ENCODE measurements at places on chromosomes 6 and 20. TPM values are rescaled to one million over a fixed set of nuclear protein-coding genes. Genes with fewer than 3 reads are reported as not detected.

DNA sequence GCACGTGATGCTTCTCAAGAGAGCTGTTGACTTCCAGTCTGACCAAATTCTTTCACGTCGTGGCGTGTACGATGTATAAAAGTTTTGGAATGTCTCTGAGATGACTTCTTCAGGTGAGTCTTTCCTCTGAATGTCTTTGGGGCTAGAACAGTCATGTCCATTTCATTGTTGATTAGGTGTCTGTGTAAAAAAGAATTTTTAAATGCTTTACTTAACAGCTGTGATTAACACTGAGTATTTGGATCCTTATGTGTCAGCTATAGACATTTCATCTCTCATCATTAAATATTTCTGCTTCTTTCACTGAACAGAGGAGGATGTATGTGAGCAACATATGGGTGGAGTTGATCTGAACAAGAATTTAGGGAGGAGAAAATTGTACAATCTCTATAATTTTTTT, 29.3 kb upstream of the KIF13A start:
- H3K27ac ChIP-seq: no peak overlapping the region
- H3K36me3 ChIP-seq: no peaks in the 10 kb centered on the region
- H3K4me3 ChIP-seq: no peak overlapping the region

DNA sequence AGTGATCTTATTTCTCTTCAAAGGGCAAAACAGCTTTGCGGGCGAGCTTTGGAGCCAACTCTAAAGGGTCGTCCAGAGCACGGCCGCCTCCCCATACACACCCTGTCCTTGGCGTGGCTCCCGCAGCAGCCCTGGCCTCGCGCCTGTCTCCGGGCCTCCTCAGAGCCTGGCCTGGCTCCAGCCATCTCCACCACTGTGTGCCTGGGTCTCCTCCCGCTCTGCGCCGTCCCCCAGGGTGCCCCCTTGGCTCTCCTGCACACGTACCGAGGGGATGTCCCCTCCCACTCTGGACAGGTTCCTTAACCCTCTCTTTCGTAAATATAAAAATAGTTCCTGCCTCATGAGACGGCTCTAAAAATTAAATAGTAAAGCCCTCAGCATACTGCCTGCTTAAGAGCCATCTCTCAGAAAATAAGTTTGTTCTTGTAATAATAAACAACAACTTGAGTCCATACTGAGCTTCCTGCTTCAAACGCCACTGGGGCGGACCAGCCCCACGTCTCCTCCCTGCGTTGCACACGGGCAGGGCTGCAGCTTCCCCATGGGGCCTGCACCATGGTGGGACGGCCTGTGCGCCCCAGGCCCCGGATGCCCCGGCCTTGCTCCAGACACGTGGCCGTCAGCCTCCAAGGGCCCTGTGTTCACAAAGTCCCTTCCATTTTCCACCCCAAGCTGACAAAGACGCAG, 226.2 kb downstream of the TTLL2 start:
- H3K27ac ChIP-seq: no peak overlapping the region
- peaks cover 13% of the 10 kb centered on the region for H3K4me1 ChIP-seq
- peaks cover 73% of the 10 kb centered on the region for H3K27me3 ChIP-seq
- no peak overlapping the region for H3K4me3 ChIP-seq
- DNase-seq: no peak

DNA sequence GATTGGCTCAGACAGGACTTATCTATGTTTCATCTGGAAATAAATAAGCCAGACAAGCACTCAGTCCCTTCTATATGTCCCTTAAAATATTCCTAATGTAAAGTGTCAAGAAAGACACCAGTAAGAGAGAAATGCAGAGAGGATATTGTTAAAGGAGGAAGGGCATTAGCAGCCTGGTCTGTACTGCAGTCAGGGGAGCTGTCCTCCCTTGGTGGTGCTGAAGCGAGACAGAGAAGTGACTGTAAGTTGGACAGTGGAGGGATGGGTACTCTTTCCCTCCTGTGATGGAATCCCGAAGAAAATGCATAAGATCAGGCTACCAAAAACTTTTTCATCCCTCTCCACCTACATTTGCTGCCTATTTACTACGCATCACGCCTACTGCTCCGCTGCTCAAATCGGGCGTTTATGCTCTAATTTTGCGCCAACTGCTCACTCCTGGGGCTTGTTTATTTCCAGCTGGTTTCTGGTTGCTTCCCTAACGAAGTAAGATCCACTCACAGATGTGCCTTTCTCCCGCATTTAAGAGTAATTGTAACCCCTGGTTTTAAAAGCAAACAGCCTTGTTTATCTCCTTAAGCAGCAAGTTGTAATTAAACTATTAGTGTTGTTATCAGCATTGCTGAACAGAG, 35.2 kb downstream of the PHACTR1 start:
- DNase-seq: peak; percentile 56
- H3K27ac ChIP-seq: no peak overlapping the region
- 0 out of 2 replicates have a peak, but pooled peaks cover 2% of the 10 kb centered on the region for H3K4me1 ChIP-seq
- no peaks in the 10 kb centered on the region for H3K27me3 ChIP-seq
- H3K4me3 ChIP-seq: no peak overlapping the region

DNA sequence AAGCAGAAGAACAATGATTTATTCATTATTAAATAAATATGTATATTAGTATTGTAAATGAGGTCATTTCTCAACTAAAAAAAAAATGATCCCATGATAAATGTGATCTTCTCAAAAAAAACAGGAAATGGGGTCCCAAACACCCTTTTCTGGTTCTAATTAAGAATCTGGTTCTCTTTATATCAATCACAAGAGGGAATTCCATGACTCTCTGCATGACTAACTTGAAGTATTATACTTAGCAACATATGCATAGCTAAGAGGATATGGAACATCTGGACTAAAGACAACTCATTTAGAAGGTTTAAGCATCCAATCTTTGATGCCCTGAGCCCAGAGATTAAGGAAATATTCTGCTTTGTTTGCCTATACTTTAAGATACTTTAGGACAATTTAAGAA, 89.7 kb upstream of the EMILIN3 start:
- H3K36me3 ChIP-seq: peaks cover 57% of the 10 kb centered on the region
- DNase-seq: no peak

- peaks cover 14% of the 10 kb centered on the region for H3K4me1 ChIP-seq
- peaks cover 67% of the 10 kb centered on the region for H3K36me3 ChIP-seq
- no peaks in the 10 kb centered on the region for H3K27me3 ChIP-seq
- DNase-seq: peak; percentile 82
- no peak overlapping the region for H3K4me3 ChIP-seq
Measured at GRCh38 chr20:1122388-1123315, 4.2 kb downstream of the PSMF1 start.

GRCh38 chr6:117267766-117268534, 2.6 kb downstream of the VGLL2 start:
- H3K27me3 ChIP-seq: peaks cover 16% of the 10 kb centered on the region
- peaks cover 13% of the 10 kb centered on the region for H3K4me1 ChIP-seq
- no peak for DNase-seq
- no peaks in the 10 kb centered on the region for H3K36me3 ChIP-seq

DNA sequence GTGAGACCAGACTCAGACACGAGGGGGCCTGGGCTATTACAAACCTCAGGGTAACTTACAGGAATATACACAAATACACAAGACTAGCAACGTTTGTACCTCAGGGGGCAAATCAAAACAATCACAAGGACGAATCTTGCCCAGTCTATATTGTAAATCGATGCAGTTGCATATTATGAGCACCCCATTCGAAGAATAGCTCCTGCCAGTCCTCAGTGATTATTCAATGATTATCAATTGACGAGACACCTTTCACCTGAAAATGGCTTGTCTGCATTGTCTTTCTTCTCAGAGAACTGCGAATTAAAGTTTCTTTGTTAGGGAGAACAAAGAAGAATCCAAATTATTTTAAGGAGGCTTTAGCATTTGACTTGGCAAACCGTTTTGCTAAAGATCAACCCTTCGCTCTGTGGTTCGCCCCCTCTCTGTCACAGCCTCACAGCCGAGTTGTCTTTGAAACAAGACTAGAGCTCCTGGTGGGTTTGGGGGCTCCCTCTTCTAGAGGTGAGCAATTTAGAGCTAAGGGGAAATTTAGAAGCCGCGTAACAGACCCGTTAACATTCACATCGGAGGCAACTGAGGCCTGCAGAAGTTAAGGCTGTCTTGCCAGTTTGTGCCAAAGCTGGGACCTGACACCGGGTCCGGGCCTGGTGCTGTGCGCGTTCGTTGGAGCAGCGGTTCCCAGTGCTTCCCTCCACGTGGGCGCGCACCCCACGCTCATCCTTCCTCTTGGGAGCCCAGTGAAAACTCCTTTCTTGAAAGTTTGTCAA, 24.9 kb upstream of the MAP3K7 start:
- no peaks in the 10 kb centered on the region for H3K36me3 ChIP-seq
- peak overlapping the region; percentile 33 for H3K4me3 ChIP-seq
- H3K27ac ChIP-seq: no peak overlapping the region
- H3K4me1 ChIP-seq: peaks cover 16% of the 10 kb centered on the region
- DNase-seq: no peak

Gene TNNC2
- not detected for polyA plus RNA-seq

Data from K562 (cell line).